ENCODE measurements at places on chromosomes 1 and 21.

GRCh38 chr1:48789903-48790302, 13.2 kb upstream of the BEND5 start:
- no peak for DNase-seq

- no peak for DNase-seq
These were observed 164.7 kb upstream of the RGS18 start for GRCh38 chr1:191993549-191993948.

DNA sequence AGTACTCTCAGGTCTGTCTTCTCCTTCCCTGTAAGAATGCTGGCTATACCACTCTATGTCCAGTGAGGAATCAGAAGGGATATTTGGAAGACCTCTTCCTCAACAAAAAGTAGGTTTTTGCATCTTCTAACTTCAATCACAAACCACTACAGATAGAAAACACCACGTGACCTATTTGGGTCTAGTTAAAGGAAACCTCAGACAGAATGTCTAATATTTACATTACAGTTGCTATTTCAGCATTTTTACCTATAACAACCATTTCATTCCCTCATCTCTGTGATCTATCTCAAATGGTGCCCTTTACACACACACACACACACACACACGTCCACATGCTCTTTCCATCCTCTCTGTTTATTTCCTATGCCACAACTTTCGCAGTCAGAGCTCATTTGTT, 7.9 kb upstream of the ADORA3 start:
- DNase-seq: no peak

DNA sequence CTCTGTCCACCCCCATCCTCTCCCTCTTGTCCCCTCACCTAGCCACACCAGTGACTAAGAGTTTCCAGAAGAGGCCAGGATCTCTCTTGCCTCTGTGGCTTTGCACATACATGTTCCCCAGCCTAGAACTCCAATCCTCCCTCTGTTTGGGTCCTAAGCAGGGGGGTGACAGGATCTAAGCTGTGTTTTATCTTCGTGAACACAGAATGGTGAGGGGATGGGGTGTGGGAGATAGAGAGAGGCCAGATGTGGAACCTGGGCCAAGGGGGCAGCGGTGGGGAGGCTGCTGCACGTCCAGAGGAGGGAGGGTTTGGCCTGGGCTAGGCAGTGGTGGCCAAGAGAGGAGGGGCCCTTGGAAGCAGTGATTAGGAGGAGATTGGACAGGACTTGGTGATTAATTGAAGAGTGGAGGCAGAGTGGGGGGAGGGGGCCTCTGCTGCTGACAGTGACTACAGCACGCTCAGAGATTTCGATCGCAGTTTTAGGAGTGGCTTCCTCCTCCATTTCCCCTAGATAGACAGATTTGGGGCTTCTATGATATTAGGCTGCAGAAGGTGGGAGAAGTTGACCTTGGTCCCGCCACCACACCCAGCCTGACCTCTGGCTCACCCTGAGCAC, 17.1 kb upstream of the ADGRB2 start:
- no peak for DNase-seq

DNA sequence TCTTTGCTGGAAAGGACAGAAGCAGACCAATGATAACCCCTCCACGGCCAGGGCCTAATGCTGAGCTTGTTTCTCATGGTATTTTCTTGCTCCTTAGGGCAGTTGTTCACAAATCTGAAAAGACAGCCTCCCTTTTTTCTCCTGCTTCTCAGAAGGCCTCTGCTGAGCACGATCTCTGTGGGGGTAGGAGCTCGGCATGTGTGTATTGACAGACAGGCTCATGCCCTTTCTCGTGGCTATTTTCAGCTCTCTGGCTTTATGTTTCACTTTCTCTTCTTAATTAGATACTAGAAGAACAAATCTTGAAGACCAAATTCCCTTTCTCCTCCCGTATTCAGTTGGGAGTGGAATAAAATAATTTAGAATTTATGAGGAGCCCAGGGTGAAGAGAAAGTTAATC, 768 bp upstream of the RIIAD1 start:
- DNase-seq: no peak

GRCh38 chr1:15381805-15382204, 27.9 kb upstream of the EFHD2 start:
- DNase-seq: no peak

GRCh38 chr1:155205969-155206593, 1.6 kb downstream of the THBS3 start:
- DNase-seq: no peak

DNA sequence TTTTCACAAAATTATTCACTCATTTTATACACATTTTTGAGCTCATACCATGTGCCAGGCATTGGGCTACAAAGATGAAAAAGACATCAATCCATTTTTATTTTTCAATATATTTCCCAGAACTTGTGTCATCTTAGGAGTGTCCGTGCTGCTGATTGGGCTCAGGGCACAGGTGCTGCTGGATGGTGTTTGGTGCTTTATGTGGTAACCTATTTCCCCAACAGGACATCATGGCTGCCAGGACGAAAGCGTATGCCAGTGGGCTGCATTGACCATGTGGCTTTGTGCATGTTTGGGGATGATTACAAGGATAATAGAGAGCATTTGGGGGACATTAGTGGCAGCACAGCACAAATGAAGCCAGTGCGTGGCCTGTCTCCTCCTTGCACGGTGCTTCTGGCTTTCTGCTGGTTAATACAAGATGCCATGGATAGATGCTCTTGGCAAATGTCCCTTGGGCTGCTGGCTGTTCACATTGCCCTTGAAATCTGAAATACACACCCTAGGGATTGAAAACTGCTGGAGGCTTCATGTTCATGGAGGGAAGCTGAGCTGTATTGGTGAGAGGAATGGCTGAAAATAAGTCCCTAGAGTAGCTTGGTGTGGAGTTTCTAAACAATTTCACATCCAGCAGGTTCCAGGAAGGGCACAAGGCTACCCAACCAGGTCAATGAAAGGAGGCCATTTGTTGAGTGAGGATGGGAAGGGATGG, 52.3 kb downstream of the TENT5C start:
- no peak for DNase-seq

GRCh38 chr1:68107771-68108170, 57.3 kb upstream of the DIRAS3 start:
- DNase-seq: no peak

- DNase-seq: no peak
These were observed 125.4 kb downstream of the EDEM3 start for GRCh38 chr1:184629266-184629665.
